ENCODE measurements at places on chromosomes 12 and 14.

DNA sequence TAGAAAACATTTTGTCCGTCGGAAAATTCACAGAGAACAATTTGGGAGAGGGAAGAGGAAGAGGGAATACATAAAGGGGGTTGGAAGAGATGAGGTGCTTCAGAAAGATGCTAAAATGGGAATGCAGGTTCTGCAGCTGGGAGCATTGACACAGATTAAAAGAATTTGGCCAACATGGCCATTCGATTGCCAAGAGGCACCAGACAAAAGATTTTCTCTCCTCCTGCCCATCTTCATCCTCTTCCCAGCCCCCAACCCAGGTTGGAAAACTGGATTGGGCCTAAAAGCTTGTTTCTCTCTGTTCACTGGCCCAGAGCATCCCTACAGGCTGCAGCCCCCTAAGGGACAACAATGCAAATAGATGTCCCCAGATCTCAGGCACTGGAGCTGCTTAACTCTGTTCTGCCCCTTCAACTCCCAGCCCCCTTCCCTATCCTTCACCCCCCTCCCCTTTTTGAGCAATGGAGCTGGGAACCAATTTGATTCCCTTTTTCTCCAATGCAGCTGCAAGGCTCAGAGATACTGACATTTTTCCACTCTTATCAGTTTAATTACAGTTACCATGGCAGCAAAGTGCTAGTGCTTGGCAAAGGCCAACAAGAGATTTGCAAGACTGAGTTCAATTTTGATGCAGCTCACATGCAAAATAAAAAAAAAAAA is 1.9 kb downstream of the LMO3 start:
- no peak for DNase-seq

- no peak for DNase-seq
These were observed 176.6 kb upstream of the CDKN3 start for GRCh38 chr14:54220071-54220703.

- DNase-seq, result no peak
These were observed 250.4 kb upstream of the SFSWAP start for GRCh38 chr12:131460520-131460919.

GRCh38 chr12:3550839-3551238 is 59.8 kb downstream of the PRMT8 start:
- DNase-seq, result no peak

GRCh38 chr12:47944685-47945340 is 18.6 kb upstream of the TMEM106C start:
- DNase-seq, result no peak

GRCh38 chr14:23357261-23357660 is 4.6 kb upstream of the SLC22A17 start:
- no peak for DNase-seq

GRCh38 chr12:43789941-43790340 is 16.2 kb downstream of the TWF1 start:
- no peak for DNase-seq

- DNase-seq, result peak; percentile 12
These were observed 34.3 kb upstream of the TTC7B start for GRCh38 chr14:90850487-90850886.

- no peak for DNase-seq
These were observed 160.3 kb upstream of the ABCD2 start for GRCh38 chr12:39779768-39780340.

DNA sequence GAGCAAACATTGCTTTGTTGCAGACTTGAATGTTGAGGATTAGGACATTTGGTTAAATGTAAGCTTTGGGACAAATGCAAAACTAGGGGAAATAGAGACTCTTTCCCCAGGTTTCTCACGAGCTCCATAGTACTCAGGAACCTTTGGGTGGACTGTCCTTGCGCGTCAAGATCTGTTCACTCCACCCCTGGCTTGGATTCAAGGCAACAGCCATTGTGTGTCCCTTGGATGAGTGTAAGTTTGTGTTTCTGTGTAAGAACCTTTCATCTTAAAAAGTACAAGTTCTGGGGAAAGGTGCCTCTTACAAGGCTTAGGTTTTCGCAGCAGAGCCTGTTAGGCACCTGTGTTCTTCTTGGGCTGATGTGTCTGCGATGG is 3.7 kb downstream of the SUSD6 start:
- DNase-seq, result no peak

GRCh38 chr12:107519906-107520859 is 165.4 kb upstream of the PWP1 start:
- peak; percentile 77 for DNase-seq

DNA sequence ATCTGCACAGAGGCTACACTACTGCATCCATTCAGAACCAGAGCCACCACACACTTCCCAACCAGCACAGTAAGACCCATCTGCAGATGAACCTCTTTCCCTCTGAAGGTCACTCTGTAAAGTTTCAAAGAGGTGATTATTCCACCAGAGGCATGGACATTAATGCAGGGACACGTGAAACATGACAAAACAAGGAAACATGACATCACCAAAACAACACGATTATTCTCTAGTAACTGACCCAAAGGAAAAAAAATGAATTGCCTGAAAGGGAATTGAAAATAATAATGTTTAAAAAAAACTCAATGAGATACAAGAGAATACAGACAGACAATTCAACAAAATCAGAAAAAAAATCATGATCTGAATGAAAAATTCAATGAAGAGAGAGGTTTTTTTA is 139.1 kb downstream of the RERGL start:
- no peak for DNase-seq

DNA sequence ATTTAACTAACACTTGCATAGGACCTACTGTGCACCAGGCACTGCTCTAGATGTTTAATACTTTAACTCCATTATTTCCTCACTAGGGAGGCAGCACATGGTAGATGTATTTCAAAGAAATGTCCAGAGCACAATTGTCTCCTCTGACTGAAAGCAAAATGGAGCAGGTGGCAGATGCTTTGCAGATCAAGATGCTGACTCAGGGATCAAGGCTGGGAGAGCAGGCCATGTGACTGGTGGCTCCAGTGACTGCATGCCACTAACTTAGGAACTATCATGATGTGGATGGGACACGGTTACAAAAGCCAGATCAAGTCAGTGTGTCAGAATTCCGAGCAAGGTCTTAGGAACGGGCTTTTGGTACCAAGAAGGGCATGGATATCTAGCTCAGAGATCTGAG is 28.2 kb downstream of the SERPINA11 start:
- DNase-seq, result no peak

GRCh38 chr12:106724116-106724515 is 50.4 kb upstream of the RIC8B start:
- no peak for DNase-seq

DNA sequence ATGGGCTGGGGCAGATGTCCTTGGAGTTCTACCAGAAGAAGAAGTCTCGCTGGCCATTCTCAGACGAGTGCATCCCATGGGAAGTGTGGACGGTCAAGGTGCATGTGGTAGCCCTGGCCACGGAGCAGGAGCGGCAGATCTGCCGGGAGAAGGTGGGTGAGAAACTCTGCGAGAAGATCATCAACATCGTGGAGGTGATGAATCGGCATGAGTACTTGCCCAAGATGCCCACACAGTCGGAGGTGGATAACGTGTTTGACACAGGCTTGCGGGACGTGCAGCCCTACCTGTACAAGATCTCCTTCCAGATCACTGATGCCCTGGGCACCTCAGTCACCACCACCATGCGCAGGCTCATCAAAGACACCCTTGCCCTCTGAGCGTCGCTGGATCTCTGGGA is 2.7 kb upstream of the SMIM41 start:
- DNase-seq, result no peak

- no peak for DNase-seq
These were observed 32.0 kb downstream of the DCP1B start for GRCh38 chr12:1972260-1972659.

- no peak for DNase-seq
These were observed 26.7 kb upstream of the SFSWAP start for GRCh38 chr12:131684015-131684725.

- DNase-seq, result no peak
These were observed 498 bp downstream of the PIANP start for GRCh38 chr12:6699989-6700645.

GRCh38 chr12:13001775-13002040 is 1.6 kb upstream of the HEBP1 start:
- DNase-seq, result no peak

- DNase-seq, result no peak
These were observed 79.5 kb downstream of the ETV6 start for GRCh38 chr12:11729008-11729407.

GRCh38 chr12:48868451-48868850 is 2.8 kb upstream of the RND1 start:
- no peak for DNase-seq

GRCh38 chr14:36429692-36430091 is 90.3 kb downstream of the NKX2-1 start:
- DNase-seq, result no peak

DNA sequence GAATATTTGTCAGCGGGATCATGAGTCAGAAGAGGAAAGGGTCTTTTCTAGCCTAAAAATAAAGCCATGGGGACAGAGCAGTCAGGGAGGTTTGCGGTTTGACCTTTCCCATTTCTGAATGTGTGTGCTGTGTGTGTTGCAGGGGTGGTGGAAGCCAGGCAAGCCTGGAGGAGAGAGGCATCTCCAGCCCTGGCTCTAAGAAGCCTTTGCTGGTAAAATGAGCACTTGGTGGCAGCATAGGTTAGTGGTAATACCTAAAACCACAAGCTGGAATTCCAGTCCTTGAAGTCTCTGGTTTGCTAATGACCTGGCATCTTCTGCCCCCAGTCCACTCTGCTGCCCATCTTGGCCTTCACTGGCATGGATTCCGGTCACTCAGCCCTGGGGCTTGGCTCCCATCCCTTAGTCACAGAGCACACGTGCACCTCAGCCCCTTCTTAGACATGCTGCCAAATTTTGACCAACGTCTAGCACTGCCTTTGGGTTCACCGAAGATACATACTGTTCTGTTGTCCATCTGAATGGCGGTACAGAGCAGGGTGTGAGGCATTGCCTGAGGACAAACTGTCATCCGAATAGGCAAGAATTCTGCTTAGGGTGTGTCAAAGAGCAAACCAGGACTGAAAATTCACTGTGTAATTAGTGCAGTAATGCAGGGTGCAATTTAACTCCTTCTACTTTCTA is 52.7 kb downstream of the KCNA5 start:
- peak; percentile 93 for DNase-seq

GRCh38 chr12:48813465-48814261 is 4.6 kb upstream of the CACNB3 start:
- DNase-seq, result no peak

DNA sequence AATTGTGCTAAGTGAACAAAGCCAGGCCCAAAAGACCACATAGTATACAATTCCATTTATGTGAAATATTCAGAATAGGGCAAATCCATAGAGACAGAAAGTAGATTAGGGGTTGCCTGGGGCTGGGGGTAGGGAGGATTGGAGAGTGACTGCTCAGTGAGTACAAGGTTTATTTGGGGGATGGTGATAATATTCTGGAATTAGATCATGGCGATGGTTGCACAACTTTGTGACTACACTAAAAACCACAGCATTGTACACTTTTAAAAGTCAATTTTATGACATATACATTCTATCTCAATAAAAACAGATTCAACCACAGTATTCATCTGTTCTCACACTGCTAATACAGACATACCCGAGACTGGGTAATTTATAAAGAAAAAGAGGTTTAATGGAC is 68.7 kb upstream of the MAP1LC3B2 start:
- DNase-seq, result no peak

- peak; percentile 54 for DNase-seq
These were observed 115.9 kb downstream of the SLC25A21 start for GRCh38 chr14:37056473-37056872.

DNA sequence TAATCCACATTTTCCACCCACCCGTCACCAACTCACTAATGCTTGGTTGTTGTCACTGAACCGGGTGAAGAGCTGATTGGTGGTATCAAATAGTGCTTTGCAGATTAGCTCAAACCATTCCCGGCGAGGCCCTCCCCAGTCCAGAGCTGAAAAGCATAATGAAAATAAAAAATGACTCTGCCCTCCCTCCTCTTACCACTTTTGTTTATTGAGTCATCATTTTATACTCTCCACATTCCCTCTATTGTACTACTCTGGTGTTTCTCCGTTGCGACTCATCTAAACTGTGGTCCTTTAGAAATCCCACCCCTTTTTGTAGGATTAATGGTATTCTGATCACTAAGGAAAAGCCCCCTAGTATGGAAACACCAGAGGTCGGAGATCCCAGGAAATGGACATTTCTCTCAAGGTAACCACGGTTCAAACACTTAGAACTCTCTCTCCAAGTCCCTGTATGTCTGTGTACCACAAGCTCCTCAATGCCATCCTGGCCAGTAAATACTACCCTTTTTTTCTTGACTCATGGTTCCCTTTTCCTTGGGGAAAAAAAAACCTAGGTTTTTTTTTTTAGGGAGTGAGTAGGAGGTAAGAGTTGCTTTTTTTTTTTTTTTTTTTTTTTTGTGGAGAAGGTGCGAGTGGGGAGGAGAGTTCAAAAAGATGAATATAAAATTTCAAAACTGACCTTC is 42.0 kb downstream of the AREL1 start:
- DNase-seq, result peak; percentile 78

DNA sequence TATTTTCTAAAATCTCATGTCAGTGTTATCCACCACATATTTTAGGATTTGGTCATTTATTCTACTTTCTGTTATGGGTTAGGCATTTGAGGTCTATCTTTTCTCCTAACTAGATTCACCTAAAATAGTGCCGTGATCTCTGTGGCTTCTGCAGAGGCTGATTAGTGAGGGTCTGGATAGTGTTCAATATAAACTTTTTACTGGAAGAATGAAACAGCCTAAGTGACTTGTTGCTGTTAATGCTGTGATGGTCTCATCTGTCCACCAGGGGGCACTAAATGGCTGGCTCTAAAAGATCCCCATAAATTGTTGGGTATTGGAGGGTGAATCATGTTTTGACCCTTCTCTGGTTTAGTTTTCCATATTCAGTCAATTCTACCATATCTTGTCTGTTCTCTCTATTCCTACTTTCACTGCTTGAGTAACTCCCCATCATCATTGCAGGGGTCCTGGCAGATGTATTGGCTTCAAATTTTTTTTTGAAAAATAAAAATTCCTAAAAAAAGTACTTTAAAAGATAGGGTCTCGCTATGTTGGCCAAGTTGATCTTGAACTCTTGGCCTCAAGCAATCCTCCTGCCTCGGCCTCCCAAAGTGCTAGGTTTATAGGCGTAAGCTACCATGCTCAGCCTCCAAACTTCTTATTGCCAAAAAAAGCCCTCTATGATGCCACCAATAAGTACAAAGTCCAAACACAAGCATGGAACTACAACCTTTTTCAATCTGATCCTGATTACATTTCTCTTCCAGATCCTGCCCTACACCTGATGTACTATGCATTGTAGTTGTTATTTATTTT is 6.9 kb downstream of the PABPN1 start:
- DNase-seq, result no peak

- no peak for DNase-seq
These were observed 91.0 kb downstream of the NOC4L start for GRCh38 chr12:132235116-132235820.

DNA sequence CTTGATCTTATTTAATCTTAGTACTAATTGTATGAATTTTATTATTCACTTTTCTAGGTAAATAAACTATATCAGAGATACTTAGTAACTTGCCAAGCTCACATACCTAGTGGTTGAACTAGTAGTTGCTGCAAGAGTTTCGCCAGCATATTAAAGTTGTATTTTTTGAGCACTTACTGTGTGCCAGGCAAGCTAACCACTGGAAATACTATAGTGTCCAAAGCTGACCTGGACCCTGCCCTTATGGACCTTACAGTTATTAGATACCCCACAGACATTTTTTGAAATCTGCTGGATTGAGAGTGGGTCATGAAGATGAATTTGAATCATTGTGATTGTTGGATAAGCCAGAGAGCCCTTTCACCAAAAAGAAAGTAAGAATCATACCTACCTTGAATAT is 125.0 kb downstream of the RAD51B start:
- DNase-seq, result no peak

GRCh38 chr12:22525426-22525825 is 18.9 kb downstream of the C2CD5 start:
- no peak for DNase-seq
